ENCODE measurements at places on chromosomes 7 and 10.

GRCh38 chr7:50314836-50315592 is 10.5 kb downstream of the IKZF1 start:
- DNase-seq, result no peak

DNA sequence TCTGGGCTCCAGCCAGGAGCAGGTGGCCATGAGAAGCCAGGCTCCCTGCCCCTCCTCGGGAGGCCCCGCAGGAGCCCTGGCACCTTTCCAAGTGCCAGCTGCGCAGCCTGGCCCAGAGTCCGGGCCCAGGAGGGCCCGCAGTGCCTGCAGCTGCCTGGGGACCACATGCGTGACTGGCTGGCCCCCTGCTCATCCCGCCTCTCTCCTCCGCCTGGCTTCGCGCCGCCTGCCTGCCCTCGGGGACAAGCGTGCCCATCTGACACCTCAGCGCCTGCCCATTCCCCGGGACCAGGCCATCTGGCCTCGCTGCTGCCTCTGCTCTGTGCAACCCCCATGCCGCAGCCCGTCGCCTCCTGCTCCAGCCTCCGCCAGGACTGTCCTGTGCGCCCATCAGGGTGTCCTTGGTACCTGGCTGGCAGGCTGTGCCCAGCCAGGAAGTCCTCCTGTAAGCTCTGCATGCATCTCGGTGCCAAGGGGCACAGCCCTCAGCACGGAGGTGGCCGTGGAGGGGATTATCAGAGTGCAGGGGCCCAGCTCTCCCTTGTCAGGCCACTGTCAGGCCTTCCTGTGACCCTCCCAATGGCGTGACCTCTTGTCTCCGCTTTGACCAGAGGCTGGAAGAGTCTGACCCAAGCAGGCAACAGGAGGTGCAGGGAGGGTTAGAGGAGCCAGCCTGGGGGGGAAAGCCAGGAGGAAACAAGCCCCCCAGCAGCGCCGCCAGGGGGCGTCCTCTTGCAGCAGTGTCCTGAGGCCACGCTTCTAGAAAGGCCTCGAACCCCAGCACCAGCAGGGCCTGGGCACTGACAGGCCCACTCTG is 50.5 kb downstream of the TMEM209 start:
- no peak for DNase-seq

- DNase-seq, result peak; percentile 10
These were observed 19.4 kb downstream of the C1GALT1 start for GRCh38 chr7:7201578-7202374.

DNA sequence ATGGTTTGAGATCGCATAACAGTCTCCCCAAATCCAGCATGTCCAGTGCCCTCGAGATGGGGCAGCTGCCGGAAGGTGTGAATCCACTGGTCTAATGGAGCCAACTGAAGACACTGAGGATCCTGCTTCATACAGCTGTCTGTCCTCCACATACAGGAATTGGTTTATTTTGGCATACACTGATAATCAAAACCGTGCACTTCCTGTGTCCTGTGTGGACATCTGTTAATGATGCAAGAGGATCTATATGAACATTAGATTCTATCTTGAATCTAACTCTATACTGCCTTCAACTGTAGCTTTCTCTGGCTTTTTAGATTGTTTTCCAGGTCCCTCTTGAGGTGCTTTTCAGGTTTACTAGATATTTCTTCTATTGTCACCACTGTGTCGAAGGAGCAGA is 3.0 kb upstream of the JAZF1 start:
- DNase-seq, result no peak

- no peak for DNase-seq
These were observed 134.2 kb downstream of the PTN start for GRCh38 chr7:137209151-137209817.

DNA sequence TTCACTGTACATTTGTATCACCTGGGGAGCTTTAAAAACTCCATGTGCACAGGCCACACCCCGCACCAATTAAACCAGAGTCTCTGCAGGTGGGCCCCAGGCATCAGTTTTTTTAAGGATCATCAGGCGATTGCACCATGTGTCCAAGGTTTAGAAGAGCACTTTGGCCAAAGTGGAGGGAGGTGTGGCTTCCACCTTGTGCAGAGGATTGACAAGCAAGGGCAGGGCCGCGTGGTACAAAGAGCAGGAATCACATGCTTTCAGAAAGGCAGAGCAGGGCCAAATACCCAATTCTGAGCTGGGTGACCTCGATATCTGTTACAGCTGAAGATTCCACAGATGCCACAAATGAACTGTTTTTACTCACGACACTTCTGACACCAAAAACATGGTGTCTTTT is 52.4 kb downstream of the NOC3L start:
- DNase-seq, result no peak

- DNase-seq, result peak; percentile 61
These were observed 19.8 kb downstream of the DNAJB12 start for GRCh38 chr10:72334825-72335393.

DNA sequence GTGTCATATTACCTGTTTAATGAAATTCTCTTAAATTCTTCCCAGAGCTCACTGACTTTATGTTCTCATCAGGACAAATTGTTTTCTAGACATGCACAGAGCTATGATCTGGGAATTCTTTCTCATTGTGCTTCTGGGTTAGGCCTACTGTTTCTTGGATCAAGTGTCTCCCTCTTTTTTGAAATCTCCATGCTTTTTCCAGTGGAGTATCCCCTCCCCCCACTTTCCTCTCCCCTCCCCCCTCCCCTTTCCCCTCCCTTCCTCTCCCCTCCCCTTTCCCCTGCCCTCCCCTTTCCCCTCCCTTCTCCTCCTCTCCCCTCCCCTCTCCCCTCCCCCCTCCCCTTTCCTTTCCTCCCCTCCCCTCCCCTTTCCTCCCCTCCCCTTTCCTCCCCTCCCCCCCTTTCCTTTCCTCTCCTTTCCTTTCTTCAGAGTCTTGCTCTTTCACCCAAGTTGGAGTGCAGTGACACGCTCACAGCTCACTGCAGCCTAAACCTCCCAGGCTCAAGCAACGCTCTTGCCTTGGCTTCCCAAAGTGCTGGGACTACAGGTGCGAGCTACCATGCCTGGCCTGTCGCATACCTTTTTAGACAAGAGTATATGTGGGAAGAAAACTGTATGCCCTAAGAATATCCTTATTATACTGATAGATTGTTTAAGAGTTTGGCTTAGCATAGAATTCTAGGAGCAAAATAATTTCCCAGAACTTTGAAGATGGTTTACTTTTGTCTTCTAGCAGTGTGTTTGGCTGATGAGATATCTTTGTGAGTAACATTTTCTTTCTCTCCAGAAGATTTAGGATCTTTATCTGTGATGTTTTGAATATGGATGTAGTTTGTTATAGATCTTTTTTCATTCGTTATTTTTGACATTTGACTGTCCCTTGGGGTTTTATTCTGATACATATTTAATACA is 2.5 kb downstream of the DYNC2I1 start:
- DNase-seq, result no peak

DNA sequence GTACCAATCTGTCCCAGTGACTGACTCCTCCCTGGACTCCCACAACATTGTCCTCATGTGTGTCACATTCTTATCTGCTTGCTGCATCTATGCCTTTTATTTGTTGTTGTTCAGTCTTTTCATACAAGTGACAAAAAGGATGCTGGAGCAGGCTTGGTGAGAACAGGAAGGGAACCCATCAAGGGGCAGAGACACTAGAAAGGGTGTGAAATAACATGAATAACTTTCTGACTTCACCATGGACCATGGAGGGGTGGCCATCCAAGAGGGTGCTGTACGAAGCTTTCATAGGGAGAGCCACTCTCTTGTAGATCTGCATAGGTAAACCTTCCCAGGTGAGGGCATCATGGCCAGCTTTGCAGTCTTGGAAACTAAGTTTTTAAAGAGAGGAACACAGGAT is 14.5 kb downstream of the GIMAP8 start:
- DNase-seq, result no peak

DNA sequence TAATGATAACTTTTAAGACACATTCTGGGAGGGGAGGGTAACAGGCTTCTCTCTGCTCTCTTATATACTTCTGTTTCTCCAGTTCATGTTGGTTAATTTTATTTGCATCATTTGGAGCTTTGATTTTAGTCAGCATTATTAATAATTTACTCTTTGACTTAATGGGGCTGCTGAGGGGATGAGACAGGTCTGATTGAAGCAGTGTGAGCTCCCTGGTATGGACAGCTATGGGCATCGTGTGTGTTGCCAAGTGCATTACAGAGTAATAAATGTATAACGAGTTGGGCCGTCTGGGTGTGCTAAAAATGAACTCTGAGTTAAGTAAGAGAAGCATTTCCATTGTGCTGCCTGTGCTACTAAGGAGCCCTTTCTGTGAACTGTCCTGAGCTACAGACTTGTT is 31.7 kb upstream of the IKZF1 start:
- no peak for DNase-seq
